ENCODE measurements at places on chromosomes 16 and 17. TPM values are rescaled to one million over a fixed set of nuclear protein-coding genes. Genes with fewer than 3 reads are reported as not detected.

GRCh38 chr16:51851111-51851510, 695.8 kb downstream of the TOX3 start:
- no peak for DNase-seq

- no peak for DNase-seq
These were observed 75.0 kb upstream of the LHX1 start for GRCh38 chr17:36862116-36862920.

DNA sequence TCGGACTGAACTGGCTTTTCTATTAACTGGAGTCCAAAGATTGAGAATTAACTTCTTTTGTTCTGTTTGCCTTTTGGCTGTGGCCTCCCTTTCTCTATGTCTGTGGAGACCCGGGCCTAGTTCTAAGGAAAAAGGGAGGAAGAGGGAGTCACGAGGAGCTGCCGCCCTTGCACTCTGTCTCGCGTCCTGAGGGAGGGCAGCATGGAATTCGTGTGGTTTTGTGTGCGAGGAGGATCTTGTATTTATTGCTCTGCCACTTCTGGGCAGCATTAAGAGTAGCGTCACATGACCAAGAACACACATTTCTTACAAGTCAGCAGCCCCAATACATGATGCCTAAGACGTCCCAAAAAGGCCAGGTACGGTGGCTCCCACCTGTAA, 23.6 kb downstream of the METTL22 start:
- no peak for DNase-seq

DNA sequence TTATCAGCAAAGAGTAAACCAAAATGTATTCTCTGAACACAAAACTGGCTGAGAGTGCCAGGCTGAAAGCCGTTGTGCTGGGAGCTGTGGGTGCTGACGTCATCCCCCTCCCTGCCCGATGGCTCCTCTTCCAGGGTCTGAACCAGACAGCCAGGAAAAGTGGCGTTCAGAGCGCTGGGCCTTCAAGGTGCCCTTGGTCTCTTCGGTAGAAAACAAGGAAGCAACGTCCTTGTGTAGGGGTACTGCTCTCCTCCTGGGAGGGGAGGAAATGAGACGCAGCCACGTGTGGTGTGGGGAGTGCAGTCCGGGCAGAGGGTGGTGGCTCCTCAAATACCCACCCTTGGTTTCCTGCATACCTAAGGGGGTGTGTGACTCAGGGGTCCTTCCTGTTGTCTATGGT, 394.7 kb downstream of the SEC14L1 start:
- no peak for DNase-seq

GRCh38 chr16:84565669-84566495, 52.0 kb downstream of the COTL1 start:
- no peak for DNase-seq

DNA sequence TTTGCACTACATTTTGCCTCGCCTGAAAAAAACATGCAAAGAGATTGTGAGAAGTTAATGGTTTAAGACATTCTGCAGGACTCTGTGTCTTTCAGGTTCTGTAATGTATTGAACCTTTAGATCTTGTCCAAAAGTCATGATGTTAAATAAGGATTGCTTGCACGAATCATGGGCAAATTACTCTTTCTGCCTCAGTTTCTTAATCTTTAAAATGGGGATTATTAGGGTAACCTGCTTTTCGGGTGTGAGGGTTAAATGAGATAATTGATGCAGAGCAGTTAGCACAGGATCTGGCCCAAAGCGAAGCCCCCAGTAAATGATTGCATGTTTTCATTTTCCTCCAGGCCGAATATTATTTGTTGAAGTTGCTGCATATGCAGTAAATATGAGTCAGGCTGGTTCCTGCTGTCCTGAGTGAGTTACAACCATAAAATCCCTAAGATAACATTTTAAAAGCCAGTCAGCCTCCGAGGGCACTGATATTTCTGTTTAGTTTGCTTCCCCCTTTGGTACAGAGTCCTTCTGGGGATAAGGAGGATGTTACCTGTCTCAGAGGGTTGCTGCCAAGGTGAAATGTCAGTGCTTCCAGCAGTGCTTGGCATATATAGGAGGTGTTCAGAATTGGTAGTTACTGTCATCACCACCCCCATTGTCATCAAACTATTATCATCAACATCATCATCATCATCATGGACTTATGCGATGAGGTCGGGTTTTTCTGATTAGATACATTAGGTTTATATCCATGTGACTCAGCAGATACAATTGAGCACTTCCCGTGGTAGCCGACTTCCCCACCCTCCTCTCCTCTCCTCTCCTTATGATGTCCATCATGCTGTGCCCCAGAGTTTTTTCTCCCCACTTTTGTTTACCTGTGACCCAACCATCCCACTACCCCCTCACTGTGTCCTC, 20.6 kb upstream of the ARHGAP17 start:
- DNase-seq: no peak

GRCh38 chr16:86965840-86966550, 351.2 kb downstream of the C16orf95 start:
- no peak for DNase-seq

- no peak for DNase-seq
These were observed 209.4 kb downstream of the KATNIP start for GRCh38 chr16:27759301-27759871.

DNA sequence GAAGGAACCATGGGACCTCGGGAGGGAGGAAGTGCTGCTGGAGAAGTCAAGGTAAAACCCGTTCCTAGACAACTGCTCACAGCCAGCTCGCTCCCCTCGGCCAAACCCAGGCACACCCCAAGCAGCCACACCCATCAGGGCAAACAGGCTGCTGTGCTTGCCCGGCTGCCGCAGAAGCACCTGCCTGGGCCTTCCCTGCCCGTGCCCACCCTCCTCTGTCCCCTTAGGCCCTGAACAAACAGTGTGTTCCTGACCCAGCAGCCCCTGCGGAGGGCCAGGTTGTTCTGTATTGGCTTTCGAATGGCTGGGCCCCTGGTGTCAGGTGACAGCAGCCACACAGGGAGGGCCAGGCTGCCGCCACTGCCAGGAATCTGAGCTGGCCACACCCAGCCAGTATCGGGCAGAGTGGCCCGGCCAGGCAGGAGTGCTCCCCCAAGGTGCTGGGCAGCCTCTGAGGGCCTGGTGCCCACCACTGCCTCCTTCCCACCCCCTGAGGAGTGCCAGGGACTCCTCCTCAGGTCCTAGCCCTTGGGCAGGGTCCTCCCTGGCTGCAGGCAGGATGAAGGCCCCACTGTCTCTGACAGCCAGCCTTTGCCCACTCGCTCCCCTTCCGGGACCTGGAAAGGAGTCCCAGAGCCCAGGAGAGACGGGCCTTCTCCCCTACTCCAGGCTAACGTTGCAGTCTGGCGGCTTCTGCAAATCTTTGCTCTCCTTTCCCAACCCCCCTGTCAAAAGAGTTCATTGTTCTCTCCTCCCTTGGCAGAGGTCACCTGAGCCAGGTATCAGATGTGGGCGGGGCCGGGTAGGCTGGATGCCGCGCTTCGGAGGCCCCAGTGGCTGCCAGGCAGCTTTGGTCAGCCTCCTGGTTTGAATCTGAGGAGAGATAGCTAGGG, 24.0 kb downstream of the LLGL2 start:
- DNase-seq: no peak

- no peak for DNase-seq
These were observed 87.7 kb downstream of the MYH10 start for GRCh38 chr17:8542599-8543502.

- DNase-seq: no peak
These were observed 32.7 kb downstream of the NFATC3 start for GRCh38 chr16:68117884-68118283.

DNA sequence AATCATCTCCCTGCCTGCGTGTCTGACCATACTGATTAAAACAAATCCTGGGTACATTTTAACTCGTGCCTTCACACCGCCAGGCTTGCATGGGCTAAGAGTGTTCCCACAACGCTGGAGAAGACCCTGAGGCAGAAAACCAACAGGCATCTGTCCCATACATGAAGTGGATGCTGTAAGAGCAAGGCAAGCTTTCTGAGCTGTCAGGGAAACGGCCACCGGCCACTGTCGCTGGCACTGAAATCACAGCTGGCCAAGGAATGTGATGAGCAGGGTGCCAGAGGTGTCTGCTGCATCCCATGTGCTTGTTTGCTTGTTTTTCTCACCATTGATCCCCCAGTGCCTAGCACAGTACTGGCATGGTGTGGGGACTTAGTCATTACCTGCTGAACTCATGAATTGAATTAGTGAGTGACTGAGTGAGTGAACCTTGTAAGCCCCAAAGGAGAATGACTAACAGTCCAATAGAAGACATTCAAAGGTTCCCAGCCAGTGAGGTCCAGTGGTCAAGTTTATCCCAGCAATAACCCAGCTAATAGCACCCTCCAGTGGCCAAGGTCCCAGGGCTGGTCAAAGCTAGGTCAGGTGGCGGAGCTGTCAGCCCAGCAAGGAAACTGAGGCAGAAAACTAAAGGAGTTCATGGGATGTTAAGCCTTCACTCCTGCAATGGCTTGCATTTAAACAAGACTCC, 92.7 kb upstream of the CDH5 start:
- DNase-seq: no peak

GRCh38 chr16:10497132-10498101, 83.0 kb downstream of the EMP2 start:
- DNase-seq: no peak

DNA sequence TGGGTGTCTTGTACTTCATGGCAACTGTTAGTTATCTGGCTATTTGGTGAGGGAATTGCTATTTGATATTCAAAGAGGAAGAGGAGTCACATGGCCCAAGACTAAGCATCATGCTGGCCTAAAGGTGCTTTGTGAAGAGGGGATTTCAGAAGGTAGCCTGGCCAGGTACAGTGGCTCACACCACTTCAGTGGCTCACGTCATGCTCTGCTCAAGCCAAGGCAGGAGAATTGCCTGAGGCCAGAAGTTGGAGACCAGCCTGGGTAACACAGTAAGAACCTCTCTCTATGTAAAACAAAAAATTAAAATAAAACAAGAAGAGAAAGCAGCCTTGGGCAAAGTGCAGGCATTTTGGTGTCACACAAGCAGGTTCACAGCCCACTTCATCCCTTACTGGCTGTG, 6.4 kb upstream of the MT1B start:
- DNase-seq: no peak

DNA sequence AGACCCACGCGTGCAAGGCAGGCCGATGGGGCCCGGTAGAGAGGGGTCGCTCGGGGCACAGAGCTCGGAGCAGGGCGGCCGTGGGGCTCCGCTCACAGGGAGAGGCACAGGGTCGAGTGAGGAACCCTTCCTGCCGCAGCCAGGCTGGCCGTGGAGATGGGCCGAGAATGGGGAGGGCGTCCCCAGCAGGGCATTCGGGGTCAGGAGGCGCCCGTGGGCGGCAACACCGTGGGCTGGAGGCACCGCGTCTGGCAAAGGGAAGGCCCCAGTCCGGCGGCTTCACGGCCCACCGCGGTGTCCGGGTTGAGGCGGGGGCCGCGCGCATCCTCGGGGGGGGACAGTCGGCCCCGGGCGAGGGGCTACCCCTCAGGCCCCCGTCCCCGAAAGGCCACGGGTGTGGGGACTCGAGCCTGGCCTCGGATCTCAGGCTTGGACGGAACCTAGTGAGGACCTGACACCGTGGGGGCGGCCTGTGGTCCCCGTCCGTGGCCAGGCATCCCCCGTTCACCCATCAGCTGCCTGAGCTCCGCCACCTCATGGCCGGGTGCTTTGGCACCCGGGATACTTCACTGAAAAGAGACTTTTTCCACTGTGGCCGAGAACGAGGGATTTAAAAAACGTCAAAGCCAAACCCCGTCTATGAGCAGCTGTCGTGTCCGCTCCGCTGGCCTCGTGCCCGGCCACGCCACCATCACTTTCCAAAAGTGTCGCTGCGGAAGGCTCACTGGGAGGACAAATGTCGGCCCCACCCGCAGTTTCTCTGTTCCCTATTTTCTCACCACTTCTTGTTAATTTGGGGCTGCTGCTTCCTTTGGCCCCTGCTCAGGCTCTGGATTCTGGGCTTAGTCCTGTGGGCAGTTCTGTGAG, 73.6 kb downstream of the METRNL start:
- DNase-seq: no peak

- no peak for DNase-seq
These were observed 33.7 kb downstream of the TRIM25 start for GRCh38 chr17:56880133-56880532.

GRCh38 chr16:85653290-85653891, 35.4 kb downstream of the GINS2 start:
- no peak for DNase-seq

DNA sequence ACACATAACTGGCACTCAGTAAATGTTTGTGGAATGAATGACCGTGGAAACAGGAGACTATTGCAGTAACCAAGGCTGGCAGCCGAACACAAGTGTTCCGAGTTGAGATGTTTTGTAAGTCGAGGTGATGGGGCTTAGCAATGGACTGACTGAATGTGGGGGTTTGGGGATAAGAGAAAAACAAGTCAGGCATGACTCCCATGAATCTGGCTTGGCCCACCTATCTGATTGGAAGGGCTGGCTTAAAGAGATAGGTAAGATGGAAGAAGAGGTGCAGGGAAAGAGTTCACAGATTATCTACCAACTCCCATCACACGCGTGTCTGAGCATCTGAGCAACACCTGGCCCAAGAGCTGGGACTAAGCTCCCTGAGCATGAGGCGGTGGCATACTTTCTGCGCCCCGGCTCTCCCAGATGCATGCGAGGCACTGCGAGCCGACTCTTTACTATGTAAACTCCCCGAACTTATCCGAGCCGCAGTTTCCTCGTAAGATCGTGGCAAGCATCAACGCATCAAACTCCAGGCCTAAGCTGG, 539 bp downstream of the IFT20 start:
- peak; percentile 23 for DNase-seq

GRCh38 chr16:72312828-72313227, 140.9 kb upstream of the PMFBP1 start:
- DNase-seq: no peak

GRCh38 chr17:59746849-59747445, 39.5 kb downstream of the VMP1 start:
- peak; percentile 63 for DNase-seq

DNA sequence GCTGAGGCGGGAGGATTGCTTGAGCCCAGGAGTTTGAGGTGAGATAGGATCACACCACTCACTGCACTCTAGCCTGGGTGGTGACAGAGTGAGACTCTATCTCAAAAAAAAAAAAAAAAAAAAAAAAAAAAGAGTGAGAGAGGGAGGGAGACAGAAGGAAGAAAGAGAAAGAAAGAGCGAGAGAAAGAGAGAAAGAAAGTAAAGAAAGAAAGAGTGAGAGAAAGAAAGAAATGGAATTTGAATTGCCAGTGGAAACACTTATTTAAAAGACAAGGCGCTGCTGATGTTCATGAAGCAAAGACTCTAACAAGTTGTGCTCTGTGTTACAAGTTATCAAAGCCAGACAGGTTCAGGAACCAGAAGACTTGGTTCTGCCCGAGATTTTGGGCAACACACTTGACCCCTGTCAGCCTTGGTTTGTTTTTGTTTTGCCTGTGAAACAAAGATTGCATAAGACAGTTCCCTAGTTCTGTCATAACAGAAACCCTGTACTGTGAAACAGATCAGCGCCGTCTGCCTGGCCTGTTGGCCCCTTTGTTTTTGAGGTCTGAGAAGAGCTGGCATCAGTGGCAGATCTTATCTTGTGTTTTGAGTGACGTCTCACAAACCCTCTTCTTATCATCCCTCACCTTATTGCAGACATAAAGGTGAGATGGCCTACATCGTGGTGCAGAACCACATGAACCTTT, 55.4 kb upstream of the ENDOV start:
- no peak for DNase-seq

Gene IL32
- not detected for total RNA-seq

Gene CLDN7
- 0.65 TPM for total RNA-seq

Gene HBA2
- not detected for total RNA-seq

Gene KRTAP4-11
- not detected for total RNA-seq

Gene ZNF200
- total RNA-seq: 13.9 TPM

Gene CRHR1
- total RNA-seq: not detected

Gene GAST
- total RNA-seq: not detected

Gene ARL16
- 52.2 TPM for total RNA-seq

Gene B3GNT9
- 2.7 TPM for total RNA-seq

Gene LMF1
- total RNA-seq: 31.4 TPM

Gene SRCAP
- 92.6 TPM for total RNA-seq

Gene ALKBH5
- 125 TPM for total RNA-seq
